NCI-H1694 treated with DMSO at 0.1 percent for 48 hours (cell line): ENCODE measurements at places on chromosomes 7 and 10.

GRCh38 chr7:146791344-146792285, 675.0 kb downstream of the CNTNAP2 start:
- DNase-seq = no peak

DNA sequence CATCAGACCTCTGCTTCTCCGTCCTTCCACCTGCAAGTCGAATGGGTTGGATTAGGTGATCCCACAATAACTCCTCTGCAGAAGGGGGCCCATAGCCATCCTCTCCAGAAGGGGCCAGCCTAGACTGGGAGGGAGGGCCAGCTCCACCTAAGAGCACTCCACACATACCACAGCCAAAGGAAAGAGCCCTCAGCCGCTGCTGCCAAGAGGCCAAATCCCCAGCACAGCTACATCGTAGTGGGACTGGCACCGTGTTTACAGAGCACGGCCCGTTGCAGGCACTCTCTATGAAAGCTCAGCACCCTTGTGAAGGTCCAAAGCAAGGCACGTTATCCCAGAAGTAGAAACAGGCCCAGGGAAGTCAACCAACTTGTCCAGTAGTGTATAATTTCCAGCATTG, 5.4 kb downstream of the KCNH2 start:
- DNase-seq = no peak

- DNase-seq = no peak
Observed at GRCh38 chr7:74344132-74344496, 54.9 kb downstream of the CLIP2 start.

DNA sequence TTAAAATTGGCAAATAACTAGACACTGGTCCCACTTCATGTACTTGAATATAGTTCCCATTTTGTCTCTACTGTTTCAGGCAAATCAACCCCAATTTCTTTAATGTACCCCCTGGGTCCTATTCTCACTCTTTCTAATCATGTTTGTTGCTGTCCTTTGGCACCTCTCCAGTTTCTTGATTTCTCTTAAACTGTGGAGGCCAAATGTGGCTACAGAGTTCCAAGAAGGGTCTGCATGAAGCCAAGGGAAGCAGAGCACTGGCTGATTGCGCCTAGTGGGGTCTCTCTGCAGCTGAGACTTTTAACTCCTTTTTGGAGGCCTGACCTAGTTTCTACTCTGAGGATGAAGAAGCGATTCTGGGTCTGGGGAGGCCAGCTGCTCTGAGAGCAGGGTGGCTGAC, 6.7 kb upstream of the ADAM12 start:
- no peak for DNase-seq

GRCh38 chr7:28984631-28985030, 26.5 kb upstream of the TRIL start:
- DNase-seq = no peak

- no peak for DNase-seq
Observed at GRCh38 chr7:132666071-132666773, 90.0 kb upstream of the PLXNA4 start.

- DNase-seq = no peak
Observed at GRCh38 chr10:129328546-129328945, 138.5 kb upstream of the MGMT start.

DNA sequence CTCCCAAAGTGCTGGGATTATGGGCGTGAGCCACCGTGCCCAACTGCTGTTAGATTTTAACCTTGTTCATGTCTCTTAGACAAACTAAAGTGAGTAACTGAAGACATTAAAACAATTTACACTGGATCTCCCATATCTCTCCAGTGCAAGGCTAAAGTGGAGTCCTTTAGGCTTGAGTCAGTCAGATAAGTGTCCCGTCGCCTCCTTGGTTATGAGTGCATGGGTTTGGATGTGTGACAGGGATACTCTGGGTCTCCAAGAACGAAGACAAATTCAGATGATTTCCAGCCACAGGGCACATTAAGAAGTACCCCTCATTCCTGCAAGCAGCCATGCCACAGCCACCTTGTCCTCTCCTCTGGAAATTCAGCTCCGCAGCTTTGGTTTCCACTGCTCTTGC, 66.1 kb upstream of the PDZD8 start:
- DNase-seq = no peak

DNA sequence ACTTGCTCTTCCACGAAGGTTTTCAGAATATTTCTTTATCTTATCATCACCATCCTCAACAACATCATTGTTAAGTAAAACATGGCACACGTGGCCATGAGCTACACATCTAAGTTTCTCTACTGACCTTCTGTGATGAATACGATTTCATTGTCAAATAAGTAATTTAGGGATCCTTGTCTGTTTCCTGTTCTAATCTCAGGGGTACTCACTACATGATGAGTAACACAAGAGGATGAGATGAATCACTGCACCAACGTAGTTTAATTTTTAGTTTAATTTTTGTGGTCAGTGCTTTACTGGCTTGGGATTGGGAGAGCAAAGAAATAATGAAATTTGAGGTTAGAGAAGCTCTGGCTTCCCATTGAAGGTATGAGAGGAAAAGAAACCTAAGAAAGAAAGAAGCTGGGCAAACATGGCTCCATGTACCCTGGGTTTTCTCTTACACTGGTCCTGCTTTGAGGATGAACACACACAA, 461.9 kb upstream of the KLF6 start:
- DNase-seq = no peak

DNA sequence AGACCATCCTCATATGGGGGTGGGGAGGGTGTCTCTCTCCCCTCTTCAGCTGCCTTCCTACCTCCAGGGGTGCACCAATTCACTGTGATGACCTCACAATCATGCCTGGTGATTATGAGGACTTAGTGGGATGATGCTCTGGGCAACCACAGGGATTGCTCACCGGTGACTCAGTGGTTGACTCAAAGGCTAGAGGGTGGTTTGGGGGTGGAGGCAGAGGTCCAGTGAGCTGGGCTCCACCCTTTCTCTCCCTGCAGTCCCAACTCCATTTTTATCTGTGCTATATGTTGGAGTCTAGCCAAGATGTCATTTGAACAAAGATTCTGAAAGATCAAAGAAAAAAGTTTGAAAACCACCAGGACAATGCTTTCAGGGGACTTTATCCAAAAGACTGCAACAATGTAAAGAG, 286.9 kb downstream of the KCNMA1 start:
- DNase-seq = no peak

GRCh38 chr7:47622946-47623640, 41.2 kb upstream of the TNS3 start:
- no peak for DNase-seq

GRCh38 chr10:10804061-10804460, 213.6 kb upstream of the CELF2 start:
- DNase-seq = no peak

GRCh38 chr10:132707121-132707775, 78.7 kb downstream of the NKX6-2 start:
- no peak for DNase-seq

DNA sequence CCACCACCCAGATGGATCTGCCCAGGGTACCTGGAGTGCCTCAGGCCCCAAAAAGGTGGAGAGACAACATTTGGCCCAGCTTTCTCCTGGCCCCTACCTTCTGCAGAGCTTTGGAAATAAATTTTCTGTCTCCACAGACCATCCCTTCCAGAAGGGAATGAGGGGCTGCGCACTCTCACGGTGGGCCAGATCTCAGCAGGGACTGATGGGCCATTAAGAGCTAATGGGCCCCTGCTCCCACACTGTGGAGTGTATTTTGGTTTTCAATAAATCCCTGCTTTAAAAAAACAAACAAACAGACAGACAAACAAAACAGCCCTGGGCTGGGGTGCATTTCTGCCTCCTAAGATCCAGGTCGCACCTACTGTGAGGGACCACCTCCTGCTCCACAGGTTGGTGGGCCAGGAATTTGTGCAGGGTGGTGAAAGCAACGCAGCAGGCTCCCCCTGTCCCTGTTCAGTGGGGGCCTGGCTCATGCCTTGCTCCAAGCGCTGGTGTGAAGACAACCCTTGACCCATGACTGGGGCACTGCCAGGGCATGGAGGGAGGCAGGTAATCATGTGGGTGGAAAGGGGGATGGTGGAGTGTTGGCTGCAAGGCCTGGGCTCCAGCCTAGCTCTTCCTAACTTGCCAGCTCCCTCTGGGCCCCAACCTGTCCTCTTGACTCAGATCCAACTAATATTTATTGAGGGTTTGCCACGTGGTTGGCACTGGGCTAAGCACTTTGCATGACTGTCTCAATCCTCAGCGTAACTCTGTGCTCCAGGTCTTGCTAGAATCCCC, 88.5 kb downstream of the COL13A1 start:
- DNase-seq = peak; percentile 65

- no peak for DNase-seq
Observed at GRCh38 chr10:14233566-14233965, 97.2 kb downstream of the FRMD4A start.
